ENCODE measurements at places on chromosomes 12 and 14.
A peak's percentile ranks its signal among the peaks of the same experiment; 100 is the strongest.

DNA sequence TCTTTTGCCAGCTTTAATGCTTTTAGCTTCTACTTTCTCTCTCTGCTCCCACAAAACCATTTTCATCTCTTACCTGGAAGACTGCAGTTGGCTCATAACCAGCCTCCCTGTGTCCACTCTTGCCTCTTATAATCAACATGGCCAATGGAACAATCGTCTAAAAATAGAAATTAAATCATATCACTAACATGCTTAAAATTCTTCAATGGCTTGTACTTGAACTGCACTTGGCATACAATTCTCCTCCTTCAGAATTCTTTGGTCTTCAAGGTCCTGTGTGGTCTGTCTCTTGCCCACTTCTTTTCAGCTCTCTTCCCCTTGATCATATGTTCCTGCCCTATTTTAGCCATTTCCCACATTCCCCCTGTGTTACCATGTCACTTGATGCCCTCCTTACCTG, 342.2 kb downstream of the ATP23 start:
- DNase-seq, result no peak

- DNase-seq, result no peak
Observed at GRCh38 chr12:124428136-124428791, 133.4 kb downstream of the RFLNA start.

DNA sequence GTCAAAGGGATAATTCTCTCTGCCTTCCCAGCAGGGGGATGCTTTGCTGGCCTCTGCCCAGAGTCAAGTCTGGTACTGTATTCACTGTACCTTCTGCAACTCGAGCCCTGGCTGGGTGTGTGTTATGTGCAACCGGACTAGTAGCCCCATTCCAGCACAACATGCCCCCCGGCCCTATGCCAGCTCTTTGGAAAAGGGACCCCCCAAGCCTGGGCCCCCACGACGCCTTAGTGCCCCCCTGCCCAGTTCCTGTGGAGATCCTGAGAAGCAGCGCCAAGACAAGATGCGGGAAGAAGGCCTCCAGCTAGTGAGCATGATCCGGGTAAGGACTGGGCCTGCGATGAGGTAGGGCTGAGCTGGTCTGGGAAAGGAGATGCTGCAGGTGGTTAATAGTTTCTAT, 3.3 kb downstream of the RNF31 start:
- no peak for DNase-seq

DNA sequence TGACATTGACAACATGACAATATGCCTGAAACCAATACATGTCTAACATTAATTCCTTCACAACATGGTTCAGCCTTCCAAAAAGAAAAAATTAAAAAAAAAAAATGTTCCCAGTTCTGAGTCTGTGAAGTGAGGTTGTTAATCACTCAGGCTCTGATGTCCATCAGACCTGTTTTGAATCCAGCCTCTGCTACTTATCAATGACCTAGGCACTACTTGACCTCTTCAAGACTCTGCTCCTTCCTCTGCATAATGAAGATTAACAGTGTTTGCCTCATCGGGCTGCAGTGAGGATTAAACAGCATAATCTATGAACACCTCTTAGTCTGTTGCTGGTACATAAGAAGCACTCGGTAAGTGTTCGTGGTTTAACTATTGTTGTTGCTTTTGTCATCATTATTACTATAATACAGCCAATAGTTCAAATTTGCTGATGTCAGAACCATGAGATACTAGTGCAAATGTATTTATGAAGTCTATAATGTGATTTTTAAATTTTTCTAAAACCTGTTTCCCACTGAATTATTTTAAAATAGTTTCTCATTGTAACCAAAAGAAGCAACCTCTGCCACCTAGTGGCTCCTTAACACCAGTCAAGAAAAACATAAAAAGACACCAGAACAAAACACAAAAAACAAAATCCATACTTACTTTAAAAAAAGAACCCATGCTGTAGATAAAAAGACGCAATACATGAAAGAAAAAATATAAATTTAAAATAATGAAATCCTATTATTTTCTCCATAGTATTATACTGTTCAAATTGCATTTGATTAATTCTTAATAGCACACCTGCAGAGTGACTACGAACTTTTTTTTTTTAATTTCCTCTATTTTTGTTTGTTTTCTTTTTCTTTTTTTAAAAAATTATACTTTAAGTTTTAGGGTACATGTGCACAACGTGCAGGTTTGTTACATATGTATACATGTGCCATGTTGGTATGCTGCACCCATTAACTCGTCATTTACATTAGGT, 20.3 kb upstream of the TMX1 start:
- DNase-seq, result no peak

DNA sequence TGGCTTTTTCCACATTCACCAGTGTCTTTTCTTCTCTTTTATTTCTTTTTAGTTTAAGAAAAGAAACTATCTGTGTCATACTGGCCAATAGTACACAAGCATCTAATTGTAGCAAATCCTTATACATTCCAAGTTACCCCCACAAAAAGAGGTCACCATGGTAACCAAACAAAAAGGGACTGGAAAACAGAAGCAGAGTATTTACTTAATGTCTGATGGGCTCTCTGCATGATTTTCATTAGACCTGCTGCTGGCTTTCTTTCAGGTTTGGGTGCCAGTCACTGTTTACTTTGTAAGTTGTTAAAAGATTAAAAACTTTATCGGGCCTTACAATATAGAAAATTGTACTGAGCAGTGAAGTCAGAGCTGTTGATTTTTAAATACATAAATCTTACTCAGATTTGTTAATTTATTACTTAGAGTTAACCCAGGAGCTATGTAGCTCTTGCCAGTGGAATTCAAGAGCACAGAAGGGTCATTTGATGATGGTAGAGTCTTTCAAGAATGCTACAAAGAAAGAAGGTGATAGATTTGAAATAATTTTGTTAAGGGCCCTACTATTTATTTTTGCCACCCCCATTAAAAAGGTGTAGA, 123.9 kb downstream of the BRMS1L start:
- DNase-seq, result no peak

DNA sequence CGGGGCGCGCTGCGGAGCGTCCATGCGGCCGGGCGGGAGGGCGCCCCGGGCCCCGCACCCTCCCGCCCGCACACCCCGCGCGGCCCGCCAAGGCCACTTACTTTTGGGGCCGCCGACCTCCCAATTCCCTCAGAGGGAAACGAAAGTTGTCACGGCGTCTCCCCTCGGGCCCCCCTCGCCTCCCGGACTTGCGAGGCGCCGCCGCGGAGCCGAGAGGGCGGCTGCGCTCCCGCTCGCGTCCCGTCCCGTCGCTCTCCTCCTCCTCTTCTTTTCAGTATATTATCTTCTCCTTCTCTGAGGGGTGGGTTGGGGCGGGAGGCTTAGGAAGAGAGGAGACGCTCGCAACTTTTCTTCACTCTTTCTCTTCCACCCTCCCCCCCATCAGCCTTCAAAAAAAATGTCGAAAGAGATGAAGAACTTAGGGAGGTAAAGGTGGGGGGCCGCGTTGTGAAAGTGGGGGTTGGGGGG, 613 bp downstream of the DUSP16 start:
- peak; percentile 4 for DNase-seq

DNA sequence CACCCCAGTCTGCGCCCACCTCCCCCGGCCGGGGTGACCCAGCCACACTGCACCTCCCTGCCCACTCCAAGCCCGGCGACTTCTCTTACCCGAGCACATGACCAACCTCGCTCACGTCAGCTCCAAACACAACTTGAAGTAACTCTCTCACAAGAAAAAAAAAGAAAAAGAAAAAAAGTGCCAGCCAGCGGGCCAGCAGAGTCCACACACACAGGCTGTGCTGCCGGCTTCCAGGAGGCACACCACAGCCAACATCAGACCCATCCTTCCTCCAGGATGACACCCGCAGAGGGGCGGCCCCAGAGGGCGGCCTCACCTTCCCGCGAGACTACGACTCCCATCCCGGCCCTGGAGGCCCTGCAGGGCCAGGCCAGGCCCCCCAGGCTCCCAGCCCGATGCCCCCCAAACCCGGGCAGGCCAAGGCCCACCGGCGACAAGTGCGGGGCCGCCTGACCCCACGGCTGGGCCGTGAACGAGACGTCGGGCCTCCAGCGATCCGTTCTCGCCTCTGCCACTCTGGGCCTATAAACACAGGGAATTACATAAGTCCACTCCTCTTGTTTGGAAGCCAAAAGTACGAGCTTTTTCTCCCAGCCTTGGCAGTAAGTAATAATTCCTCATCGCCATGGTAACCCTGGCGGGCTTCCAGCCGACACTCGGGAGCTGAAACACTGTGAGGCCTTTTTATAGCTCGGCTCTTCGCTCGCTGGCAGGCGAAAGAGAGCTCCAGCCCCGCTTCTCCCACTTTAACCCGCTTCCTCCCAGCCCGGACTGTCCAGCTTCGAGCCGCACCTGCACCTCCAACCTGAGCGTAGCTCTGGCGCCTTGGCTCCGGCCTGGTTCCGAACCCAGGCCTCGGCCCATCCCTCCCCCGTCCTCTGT, 49.1 kb downstream of the NCOR2 start:
- DNase-seq, result no peak

- DNase-seq, result no peak
Observed at GRCh38 chr14:84013424-84013823, 1516.5 kb upstream of the FLRT2 start.

- DNase-seq, result no peak
Observed at GRCh38 chr12:501722-502447, 42.1 kb downstream of the B4GALNT3 start.

GRCh38 chr14:56004323-56004722, 113.9 kb upstream of the PELI2 start:
- no peak for DNase-seq

GRCh38 chr12:26297396-26298070, 102.2 kb downstream of the SSPN start:
- no peak for DNase-seq

DNA sequence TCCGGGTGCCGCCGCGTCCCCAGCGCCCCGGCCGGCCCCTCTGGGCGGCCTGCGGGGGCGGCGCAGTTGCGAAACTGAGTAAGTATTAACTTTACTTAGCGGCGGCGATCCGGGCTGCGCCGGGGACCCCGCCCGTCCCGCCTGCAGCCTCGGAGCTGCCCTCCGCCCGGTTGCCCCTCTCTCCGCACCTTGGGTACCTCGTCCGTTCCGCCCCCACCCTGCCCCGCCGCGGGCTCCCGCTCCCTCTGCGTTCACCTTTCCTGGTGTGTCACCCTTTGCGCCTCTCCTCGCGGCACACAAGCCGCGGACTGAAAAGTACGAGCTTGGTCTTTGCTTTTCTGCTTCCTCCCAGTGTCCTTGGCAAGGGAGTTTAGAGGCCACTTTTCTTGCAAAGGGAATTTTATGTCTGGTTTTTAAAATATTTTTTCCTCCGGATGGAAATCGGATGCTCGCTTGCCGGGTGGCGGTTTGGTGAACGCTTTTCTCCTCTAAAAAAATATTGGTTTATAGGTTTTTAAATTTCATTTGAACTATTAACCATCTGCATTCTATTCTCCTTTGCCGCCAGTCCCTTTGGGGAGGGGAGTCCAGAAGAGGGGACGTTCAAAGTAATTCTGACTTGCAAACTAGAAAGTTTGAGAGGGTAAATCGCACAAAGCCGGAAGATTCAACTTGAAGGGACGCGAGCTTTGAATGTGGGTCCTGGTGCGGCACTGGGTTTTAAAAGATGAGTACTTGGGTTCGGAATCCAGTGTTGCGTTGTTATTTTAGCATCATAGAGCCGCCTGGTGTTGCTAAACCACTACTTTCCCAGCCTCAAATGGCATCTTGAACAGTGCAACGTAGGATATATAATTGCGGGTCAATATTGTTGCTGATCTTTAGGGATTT, 834 bp downstream of the RASSF8 start:
- no peak for DNase-seq

DNA sequence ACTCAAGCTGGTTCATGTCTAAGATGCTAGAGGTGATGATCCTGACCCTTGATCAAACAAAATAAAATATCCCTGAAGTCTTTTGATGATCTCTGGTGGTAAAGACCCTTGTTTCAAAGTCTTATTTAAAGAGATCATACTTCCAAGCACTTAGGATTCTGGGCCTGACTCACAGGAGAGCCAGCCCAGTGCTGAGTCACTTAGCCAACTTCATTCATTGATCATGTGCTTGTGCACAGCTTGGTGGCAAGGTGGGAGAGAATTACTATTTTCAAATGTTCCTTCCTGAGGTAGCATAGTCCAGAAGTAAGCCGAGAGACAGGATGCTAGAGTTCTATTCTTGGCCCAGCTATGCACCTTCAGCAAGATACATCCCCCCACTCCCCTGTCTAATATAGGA, 40.6 kb downstream of the SCN8A start:
- no peak for DNase-seq

DNA sequence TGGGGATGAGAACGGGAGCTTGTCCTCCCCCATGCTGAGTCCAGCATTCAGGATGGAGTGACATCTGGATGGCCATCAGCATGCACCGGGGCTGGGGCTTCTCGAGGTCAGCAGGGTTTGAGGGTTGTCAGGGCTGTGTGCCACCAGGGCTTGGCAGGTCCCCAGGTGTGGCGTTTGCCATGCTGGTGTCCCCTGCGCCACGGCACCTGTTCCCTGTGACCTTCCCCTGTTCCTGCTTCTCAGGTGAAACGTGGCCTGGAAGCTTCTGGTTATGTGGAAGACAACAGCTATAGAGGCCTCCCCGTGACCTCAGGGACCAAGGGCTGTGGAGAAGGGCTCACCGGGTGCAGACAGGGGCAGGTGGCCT, 152.4 kb downstream of the KIF26A start:
- no peak for DNase-seq

- DNase-seq, result no peak
Observed at GRCh38 chr12:26118308-26118707, 6.5 kb downstream of the BHLHE41 start.

GRCh38 chr14:32934073-32934880, 4.4 kb upstream of the NPAS3 start:
- DNase-seq, result no peak

DNA sequence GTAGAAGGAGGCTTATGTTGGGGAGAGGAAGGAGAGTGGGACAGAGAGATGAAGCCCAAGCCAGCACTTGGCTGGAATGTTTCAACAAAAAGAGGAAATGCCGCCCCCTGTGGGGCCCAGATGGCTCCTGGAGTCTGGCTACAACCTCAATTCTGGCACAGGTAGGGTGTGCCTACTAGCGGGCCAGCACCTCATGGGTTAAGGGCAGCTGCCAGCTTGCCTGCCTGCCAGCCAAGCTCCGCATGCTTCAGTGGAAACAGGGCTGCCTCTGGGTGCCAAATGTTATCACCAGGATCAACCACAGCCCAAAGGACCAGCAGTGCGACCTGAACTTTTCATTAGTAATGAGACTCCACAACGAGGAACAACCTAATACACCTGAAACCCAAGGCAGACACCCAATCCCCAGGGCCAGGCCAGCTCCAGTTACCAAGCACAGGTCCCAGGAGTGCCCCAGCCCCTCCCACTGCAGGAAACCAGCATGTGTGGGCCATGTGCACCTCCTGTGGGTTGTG, 11.3 kb downstream of the RAB15 start:
- DNase-seq, result no peak

- DNase-seq, result no peak
Observed at GRCh38 chr12:27667540-27667939, 28.7 kb upstream of the REP15 start.

DNA sequence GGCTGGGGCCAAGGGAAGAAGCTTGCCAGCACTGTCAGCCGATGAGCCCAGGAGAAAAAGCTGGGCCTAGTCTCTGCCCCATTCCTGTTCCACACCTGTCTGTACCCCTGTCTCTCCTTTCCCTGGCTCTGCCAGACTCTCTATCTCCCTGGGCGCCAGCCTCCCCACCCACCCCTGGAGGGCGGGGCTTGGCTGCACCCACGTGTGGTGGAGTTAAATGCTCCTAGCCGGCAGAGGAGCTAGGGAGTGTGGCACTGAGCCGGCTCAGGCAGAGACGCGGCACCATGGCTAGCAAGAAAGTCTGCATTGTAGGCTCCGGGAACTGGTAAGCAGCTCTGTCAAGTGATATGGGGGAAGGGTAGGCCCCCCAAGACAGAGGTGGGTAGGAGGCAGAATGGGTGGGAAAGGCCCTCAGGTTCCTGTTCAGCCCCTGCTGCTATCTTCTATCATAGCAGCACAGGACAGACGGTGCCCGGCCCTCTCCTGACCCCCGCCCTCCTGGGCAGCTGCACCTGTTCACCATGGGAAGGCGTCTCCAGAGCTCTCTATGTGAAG, at the start of gene GPD1:
GPD1 (plus strand) TSS at position 242 of the 555 bp plus-strand sequence; CDS start at position 285, 43 bp downstream.
- DNase-seq, result no peak

Measured in CD4-positive, alpha-beta T cell treated with Interleukin-6 at 100 ng/mL for 8 hours (primary cell).